Left cardiac atrium (tissue), 4 donors: ENCODE measurements at places on chromosomes 2 and 18. TPM values are rescaled to one million over a fixed set of nuclear protein-coding genes. Genes with fewer than 3 reads are reported as not detected.

GRCh38 chr2:96512341-96512740 is 7.2 kb upstream of the NEURL3 start:
- no peak for DNase-seq

- no peak for DNase-seq
Measured at GRCh38 chr2:128506534-128506933, 187.9 kb upstream of the HS6ST1 start.

The UNC50 gene
- 33.7 TPM for total RNA-seq

The CD302 gene
- 25.1 TPM for total RNA-seq

- DNase-seq, result no peak
Measured at GRCh38 chr2:85994421-85994777, 105.6 kb upstream of the ST3GAL5 start.
